Dermis lymphatic vessel endothelial cell (primary cell): ENCODE measurements at places on chromosomes 12 and 14. TPM values are rescaled to one million over a fixed set of nuclear protein-coding genes. Genes with fewer than 3 reads are reported as not detected.

The TAS2R42 gene
- total RNA-seq: not detected in 2 replicates

The LMO3 gene
- total RNA-seq: not detected in 2 replicates

The RAP1B gene
- 204 and 235 TPM in 2 replicates for total RNA-seq

The NANOG gene
- not detected in 2 replicates for total RNA-seq

The IL22 gene
- total RNA-seq: not detected in 2 replicates

The SLC7A7 gene
- total RNA-seq: 4.1 and 5.3 TPM in 2 replicates

The GZMB gene
- total RNA-seq: not detected in 2 replicates
